ENCODE measurements at places on chromosomes 6 and 20.

GRCh38 chr6:40413239-40413638, 173.9 kb downstream of the LRFN2 start:
- DNase-seq = no peak

DNA sequence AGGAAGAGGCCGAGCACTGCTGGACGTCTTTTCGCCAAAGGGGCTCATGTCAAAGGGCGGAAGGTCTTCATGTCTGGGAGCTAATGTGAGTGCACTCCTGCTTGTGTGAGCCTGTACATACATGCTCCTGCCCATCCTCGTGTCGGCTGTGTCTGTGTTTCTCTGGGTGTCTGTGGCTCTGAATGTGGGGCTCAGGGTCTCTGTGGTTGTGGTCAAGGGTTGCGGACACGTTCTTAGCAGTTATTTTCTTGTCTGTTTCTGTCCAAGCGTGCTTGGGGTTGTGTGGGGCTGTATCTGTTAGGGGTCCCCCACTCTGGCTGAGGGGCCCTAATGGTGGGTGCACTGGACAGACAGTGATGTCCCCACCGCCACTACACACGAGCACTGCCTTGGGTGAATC, 2.9 kb downstream of the AVP start:
- DNase-seq = no peak

- DNase-seq = no peak
Measured at GRCh38 chr6:47634210-47635047, 64.0 kb upstream of the ADGRF4 start.

DNA sequence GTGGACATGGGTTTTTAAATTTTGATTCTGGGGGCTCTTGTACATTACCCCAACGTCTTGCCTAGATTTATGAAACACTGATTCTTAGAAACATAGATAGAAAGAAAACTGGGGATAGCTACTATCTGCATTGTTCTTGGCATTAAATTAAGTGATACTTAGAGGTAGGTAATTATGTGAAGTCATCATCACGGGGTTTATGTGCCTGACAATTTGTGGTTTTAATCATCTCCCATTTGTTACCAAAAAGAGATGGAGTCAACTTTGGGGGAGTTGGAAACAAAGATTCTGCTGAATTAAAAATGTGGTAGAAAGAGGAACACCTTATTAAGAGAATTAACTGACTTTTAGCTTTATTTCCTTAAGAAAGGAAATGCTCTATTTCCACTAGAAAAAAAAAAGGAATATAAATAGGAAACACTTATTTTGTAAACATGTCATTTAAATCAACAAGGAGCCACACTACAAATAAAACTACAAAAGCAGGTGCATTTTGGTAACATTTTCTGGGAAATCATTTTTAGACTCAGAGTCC, 5.6 kb downstream of the TNFAIP3 start:
- DNase-seq = no peak

- no peak for DNase-seq
Measured at GRCh38 chr20:23826541-23827021, at the start of gene CST2. TSS of gene CST2 (minus strand) at chr20:23826729. CDS start at chr20:23826660, 69 bp downstream.

DNA sequence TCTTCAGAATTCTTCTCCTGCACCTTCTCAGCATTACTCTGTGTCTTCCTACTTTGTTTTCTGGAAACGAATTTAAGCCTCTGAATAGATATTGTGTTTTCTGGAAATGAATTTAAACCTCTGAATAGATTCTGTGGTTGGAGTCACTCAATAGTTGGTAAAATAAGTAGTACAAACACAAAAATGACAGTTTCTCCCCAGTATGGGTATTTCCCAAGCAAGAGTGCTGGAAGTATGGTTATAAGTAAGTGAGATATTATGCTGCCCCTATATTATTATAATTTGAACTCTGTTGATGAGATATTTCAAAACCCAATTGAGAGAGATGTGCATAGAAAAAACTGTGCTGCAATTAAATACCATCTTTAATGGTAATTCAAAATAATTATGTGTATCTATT, 94.9 kb downstream of the TINAG start:
- DNase-seq = no peak

Measured in NCI-H1436 treated with DMSO at 0.1 percent for 48 hours (cell line).